ENCODE measurements at places on chromosomes 5 and 9.

GRCh38 chr5:41410307-41410706 lies 100.1 kb downstream of the PLCXD3 start:
- DNase-seq = no peak

- no peak for DNase-seq
Measured at GRCh38 chr5:134594797-134595457, 37.7 kb downstream of the SAR1B start.

GRCh38 chr5:171427318-171428167 lies 8.1 kb downstream of the FGF18 start:
- DNase-seq = no peak

GRCh38 chr5:34499001-34499734 lies 157.0 kb upstream of the RAI14 start:
- DNase-seq = no peak

DNA sequence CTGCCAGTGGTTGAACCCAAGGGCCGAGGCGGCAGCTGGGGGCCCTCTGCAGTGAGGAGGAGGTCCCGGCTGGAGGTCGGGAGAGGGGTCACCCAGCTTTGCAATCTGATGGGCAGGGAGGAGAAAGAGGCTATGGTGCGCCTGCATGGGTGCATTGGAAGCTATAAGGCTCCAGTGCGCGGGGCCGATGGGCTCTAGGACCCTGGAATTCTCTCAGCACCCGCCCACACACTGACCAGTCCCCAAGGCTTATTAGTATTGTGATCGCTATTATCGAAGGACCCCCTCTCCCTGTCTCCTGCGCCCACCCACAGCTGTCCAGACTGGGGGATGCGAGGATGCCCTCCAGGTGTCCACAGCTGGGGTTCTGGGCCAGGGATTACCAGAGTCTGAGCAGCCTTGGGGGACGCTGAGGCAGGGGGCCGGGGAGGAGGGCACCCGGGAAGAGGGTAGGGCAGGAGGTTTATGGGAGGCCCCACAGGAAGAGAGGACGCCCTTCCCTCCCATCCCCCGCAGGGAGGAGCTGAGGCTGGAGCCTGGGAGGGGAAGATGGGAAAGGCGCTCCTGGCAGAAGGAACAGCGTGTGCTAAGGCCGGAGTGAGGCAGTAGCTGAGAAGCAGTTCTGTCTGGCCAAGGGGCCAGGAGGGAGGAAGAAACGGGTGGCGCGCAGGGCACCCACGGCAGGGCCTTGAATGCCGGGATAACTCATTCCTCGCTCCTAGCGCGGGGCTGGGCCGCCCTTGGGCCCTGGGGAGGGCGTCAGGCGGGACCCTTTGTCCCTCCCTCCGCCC lies 24.2 kb downstream of the C9orf50 start:
- no peak for DNase-seq

DNA sequence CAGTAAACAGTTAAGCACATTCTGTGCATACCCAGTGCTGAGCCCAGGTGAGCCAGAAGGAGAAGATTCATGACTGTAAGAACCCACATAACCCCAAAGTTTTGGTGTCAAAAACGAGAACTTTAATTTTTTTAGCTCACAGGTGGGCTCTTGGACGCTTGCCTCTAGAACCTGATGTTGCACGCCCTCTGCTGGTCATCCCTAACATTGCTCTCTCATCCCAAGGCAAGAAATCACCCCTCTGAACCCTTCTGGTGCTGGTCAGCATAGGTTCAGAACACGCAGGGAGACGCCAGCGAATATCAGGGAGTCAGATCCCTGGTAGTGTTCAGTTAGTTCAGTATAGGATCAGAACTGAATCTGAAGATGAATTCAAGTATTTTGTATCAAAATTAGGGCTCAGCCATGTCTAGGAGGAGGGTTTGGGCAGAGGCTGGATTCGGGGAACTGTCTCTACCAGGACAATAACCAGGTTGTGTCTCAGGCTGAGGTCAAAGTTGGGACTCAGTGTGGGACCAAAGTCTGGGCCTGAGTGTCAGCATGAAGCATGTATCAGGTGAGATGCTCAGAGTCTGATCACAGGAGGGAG lies 4.1 kb upstream of the DNAJB5 start:
- no peak for DNase-seq

All from NCI-H187 (cell line).